ENCODE measurements at places on chromosomes 5 and 9.

- DNase-seq: no peak
These were observed 206.1 kb downstream of the RGS3 start for GRCh38 chr9:113669522-113670115.

- DNase-seq: peak; percentile 44
These were observed 5.1 kb downstream of the GRK6 start for GRCh38 chr5:177431317-177432142.

- no peak for DNase-seq
These were observed 67.4 kb downstream of the ROR2 start for GRCh38 chr9:91882627-91883026.

DNA sequence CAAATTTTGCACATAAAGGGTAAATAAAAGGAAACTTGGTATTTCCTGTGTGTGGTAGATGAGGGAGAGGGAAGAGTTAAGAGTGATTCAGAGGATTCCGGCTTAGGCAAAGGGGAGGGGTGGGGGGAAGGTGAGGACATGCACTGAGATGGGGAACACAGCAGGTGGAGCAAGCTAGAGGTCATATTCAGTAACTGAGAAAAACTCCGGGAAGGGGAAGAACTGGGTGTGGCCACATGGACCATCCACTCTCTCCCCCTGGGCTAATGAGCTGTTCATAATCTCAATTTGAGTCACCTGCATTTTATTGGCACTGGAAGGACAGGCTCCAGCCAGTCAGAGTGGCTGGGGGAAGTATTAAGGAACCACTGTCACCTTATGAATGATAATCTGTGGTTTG, 45.1 kb upstream of the UGCG start:
- DNase-seq: no peak

GRCh38 chr9:112555844-112556482, 69.3 kb downstream of the KIAA1958 start:
- DNase-seq: no peak

DNA sequence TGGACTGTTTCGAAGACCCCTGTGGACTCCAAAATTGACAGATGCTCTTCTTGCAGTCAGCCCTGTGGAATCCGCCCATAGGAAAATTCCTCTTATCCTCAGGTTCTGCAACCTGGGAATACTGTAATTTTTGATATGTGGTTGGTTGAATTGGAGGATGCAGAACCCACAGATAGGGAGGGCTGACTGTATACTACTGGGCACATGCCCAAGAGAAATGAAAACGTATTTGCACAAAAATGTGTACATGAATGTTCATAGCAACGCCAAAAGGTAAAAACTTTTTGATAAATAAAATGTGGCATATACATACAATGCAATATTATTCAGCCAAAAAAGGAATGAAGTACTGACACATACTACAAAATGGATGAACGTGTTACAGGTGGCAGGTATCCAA, 1.9 kb upstream of the SNAPC3 start:
- DNase-seq: no peak

DNA sequence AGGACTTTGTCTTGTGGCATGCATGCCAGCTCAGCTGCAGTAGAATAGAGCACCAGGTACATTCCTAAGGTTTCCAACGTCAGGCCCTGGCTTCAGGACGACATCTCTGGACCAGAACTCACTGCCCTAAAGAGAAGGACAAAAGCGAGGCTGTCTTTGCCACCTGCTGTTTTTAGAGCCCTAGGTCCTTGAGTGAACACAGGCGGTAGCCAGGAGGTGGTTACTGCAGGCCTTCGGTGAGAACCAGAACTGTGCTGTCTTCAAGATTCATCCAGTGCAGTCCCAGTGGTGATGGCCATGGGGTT, 288.9 kb upstream of the CDH18 start:
- no peak for DNase-seq

DNA sequence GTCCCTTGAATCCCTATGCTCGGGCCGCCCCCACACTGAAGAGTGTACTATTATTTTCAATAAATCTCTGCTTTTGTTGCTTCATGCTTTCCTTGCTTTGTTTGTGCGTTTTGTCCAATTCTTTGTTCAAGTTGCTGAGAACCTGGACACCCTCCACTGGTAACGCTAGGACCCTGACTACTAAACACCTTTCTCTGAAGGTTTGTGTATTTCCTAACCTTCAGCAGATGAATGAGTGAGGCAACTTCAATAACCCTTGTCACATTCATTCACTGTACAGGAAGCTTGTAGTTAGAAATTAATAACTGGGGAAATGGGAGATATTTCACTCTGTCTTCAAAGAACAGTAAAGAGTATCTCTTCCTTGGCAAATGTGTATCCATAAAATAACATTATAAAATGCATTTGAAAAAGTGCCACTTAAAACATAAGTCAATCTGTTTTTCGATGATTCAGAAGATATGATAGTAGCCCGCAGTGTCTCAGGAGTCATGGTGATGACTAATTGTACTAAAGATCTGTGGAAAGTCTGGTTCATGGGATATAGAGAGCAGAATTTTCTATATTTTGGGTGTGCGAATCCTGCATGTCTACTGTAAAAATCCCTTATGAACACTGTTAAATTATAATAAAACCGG, 43.2 kb upstream of the ANKH start:
- DNase-seq: no peak

GRCh38 chr5:15300141-15300540, 199.8 kb upstream of the FBXL7 start:
- DNase-seq: no peak

GRCh38 chr5:154257046-154257445, 66.5 kb downstream of the GALNT10 start:
- no peak for DNase-seq

DNA sequence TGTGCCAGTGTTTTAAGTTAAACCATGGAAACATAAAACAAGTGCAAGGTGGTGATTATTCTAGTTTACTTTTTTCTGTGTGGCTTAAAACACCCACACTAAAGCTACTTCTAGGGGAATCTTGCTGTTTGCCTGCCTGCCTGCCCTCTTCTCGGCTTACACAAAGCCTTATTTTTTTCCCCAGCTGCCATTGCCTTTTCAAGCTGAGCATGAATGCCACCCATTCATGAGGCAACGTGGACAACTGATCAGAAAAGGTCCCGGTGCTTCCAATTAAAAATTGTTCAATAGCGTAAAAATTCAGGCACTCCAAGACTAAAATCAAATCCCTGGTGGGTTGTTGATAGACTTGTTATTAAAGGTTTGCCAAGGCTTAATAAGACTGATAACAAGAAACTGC, 401.4 kb downstream of the TMEM161B start:
- no peak for DNase-seq

DNA sequence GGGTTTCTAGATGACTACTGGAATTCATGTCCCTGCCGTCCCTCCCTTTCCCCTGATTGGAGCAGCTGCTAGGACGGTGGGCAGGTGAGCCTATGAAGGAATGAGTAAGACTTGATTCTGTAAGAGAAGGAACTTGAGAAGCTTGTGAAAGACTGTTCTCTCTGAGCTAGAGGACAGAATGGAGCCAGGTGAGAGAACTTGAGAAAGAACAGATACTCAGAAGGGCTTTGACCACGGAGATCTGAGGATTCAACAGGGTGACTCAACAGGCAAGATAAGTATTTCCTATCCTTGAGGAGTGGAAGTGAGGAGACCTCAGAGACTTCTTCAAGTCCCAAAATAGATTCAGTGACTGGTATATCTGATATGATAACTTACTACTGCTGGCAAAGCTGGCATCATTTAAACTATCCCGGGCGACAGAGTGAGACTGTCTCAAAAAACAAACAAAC, 41.9 kb downstream of the HSDL2 start:
- no peak for DNase-seq

GRCh38 chr5:67375606-67376005, 179.0 kb upstream of the CD180 start:
- no peak for DNase-seq

DNA sequence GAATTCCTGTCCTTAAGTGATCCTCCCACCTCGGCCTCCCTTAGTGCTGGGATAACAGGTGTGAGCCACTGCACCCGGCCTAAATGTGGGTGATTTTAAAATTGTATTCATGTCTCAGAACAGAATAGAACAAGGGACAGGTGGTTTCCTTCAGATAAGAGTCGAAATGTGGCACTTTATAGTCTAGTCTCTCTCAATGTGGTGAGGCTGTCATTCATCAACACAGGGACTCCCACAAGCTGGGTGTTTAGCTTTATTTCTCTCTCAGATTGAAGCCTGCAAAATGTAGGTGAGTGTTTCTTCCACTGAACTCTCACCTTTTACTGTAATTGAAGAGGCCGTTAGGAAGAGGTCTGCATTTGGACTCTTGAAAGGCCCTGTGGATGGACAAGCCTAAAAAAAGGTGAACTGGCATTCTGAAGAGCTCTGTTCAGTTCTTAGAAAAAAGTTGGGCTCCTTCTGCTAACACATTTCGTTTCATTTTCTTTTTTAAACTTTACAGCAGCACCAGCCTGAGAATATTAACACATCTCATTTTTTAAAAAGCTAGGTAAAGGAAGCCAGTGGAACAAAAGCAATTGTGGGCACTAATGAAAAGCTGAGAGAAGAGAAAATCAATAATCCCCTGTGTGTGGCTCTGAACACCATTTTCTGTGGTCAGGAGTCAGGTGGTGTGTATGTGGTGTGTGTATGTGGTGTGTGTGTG, 126.2 kb upstream of the SLC28A3 start:
- DNase-seq: no peak

- no peak for DNase-seq
These were observed 49.7 kb upstream of the PLEKHG4B start for GRCh38 chr5:42250-42649.

GRCh38 chr9:130116346-130116745, 55.9 kb upstream of the NCS1 start:
- DNase-seq: no peak

- DNase-seq: no peak
These were observed 308.9 kb upstream of the PTPRD start for GRCh38 chr9:10921671-10922070.

DNA sequence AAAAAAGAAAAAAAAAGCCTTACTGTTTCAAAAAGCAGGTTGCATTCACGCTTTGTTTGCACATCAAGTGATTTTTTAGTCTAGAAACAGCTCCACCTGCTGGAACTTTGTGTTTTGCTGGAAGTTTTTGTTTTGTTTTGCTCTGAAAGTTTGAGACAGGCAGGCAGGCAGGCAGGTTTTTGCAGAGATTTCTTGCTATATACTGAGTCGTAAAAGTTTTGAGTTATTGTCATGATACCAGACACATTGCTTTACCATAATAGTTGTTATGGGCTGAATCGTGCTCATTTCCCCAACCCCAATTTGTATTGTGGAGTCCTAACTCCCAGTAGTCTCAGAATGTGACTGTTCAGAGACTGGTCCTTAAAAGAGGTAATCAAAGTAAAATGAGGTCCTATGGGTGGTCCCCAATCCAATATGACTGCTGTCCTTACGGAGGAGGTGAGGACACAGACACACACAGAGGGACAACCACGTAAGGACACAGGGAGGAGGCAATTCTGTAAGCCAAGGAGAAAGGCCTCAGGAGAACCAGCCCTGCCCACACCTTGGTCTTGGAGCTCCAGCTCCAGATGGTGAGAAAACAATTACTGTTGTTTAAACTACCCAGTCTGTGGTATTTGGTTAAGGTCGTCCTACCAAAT, 20.9 kb downstream of the OR2Y1 start:
- DNase-seq: no peak

- no peak for DNase-seq
These were observed 34.1 kb downstream of the ZMAT2 start for GRCh38 chr5:140734354-140734753.

DNA sequence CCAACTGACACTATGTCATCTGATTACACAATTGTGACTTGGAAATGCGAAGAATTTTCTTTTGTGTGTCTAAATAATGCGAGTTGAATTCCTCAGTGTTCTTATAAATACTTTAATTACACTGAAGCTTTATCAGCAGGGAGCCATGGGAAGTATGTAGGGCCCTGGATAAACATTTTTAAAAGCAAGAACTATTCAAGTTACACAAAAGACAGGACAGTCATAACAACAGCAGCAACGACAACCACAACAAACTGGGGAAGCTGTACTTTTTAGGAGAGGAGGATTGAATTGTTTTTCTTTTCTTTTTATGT, 250.3 kb upstream of the ZNF608 start:
- DNase-seq: no peak

GRCh38 chr9:76591256-76591950, 132.4 kb downstream of the GCNT1 start:
- DNase-seq: no peak

- DNase-seq: no peak
These were observed 91.6 kb downstream of the ANKH start for GRCh38 chr5:14779975-14780374.

- no peak for DNase-seq
These were observed at the start of gene PRRT1B for GRCh38 chr9:131545003-131545785. TSS of gene PRRT1B (plus strand) at chr9:131545523. CDS start at chr9:131545616, 93 bp downstream.

GRCh38 chr5:174220417-174220816, 174.9 kb downstream of the NSG2 start:
- no peak for DNase-seq

GRCh38 chr9:2984491-2984890, 140.6 kb upstream of the PUM3 start:
- no peak for DNase-seq

DNA sequence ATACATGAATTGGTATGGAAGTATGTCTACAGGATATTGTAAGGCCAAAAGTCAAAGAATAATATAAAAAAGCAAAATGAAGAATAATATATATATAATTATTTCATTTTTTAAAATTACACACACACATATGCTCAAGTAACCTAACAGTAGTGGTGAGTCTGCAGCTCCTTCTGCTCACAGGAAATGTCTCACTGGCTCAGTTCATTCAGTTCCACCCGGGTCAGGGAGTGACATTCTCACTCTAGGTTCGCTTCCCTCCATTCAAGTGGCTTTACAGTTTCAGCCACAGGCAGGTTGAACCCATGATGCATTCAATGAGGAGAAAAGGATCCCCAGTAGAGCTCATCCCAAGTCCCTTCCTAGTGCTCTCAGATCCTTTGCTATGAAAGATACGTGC, 90.8 kb downstream of the SUSD1 start:
- DNase-seq: no peak

GRCh38 chr5:5497152-5497788, 74.8 kb downstream of the ICE1 start:
- DNase-seq: no peak

DNA sequence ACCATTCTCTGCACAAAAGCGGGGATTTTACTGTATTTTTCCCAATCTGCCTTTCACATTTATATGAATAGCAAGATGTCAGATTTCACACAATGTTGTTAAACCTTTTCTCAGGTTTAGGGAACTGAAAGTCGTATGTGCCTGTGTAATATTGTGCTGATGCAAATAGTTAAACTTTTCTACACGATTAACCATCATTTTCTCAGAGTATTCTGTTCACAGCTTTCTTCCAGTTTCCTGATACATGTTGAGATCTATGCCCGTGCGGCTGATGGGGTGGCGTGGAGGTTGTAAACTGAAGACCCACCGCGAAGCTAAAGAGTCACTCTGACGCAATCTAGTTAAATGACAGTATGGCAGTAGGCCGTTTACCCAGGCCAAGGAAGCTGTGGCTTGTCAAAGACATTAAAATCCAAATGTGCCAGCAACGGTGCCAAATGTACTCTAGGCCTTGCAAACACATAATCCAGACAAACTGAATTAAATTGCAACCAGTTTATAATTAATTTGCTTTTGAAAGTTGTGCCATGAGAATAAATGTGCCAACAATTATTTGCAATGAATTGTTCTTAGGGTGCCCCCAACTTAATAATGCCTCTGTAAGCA, 145.7 kb downstream of the EBF1 start:
- DNase-seq: no peak
